ENCODE measurements at places on chromosomes 13 and 19.
A peak's percentile ranks its signal among the peaks of the same experiment; 100 is the strongest.

- peak; percentile 29 for DNase-seq
Observed at GRCh38 chr19:51607077-51607476, 23.1 kb downstream of the SIGLEC5 start.

DNA sequence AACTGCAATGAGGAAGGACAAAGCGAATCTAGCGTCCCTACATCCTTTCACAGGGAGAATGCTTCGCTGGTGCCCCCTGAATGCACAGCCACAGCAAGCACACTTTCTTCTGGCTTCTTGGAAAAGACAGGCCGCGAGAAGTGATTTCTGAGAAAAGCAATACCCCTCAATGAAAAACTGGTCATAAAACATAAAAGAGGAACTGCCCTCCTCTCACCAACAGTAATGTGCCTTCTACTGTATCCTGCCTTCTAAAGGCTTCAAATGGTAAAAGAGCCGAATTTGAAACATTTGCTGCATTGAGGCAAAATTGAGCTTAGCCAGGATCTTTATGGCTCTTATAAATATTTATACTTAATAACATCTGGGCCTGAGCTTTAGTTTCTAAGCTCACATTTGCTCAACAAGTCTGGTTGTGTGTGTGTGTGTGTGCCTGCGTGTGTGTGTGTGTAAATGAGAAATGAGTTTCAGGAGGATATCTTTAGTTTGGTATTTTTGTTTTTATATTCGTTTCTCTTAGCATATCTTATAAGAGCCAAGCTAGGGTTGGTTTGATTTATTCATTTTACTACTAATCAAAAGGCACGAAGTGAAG is 246.1 kb upstream of the MAB21L1 start:
- DNase-seq, result no peak

DNA sequence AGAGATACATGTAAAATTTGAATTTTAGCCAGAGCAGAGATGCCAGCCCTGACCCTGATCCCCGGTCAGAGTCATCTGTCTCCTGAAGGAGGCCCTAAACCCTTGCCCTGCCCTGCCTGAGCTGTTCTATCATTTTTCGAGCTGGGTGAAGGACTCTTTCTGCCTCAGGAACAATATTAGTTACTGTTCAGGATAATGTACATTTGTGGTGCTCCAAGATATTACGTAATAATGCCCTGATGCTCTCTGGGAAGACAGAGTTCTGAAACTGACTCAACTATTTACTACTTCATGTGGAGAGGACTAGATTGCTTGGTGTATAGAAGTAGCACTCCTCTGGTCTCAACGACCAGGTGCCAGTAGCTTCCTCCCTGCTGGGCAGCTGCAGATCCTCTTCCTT is 37.9 kb upstream of the UBL3 start:
- no peak for DNase-seq

DNA sequence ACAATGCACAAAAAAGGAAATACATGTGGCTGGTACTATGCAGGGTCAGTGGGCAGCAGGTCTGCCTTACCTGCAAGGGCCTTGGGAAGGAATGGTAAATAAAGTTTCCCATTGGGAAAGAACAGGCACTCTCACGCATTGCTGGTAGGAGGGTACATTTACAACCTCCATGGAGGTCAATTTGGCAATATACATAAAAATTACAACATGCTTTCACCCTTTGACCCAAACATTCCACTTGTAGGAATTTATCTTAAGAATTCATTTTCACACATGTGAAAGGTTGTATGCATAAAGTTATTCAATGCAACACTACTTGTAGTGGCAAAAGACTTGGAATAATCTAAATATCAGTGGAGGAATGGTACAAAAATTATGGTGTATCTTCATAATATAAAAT is 216.4 kb downstream of the DLEU7 start:
- DNase-seq, result no peak

DNA sequence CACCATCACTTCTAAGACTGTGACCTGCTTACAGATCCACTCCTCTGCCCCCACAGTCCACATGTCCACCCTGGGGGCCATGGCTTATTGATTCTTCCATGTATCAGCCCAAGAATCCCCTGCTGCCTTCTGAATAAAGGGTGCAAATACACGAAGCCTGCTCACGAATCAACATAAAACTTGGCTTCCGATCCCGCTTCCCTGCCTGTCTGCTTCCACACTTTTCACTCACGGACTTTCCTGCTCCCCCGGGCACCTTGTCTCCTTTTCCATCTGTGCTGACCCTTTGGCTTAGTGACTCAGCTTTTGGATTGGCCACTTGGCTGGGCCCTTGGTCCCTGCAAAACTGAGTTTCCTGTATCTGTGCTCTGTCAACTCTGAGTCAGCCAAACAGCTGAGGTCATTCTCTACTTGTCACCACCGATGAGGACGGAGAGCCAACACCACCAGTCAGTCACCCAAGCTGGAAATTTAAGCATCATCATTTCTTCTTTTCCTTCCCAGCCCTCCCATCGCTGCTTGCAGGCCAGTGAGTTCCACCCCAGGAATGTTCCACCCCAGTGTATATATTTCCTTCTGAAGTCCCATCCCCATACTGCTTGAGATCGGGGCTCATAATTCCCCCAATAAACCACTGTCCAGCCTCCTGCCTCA is 11.4 kb upstream of the USP12 start:
- no peak for DNase-seq

Measured in activated CD4-positive, alpha-beta memory T cell treated with anti-CD3 and anti-CD28 coated beads, Interleukin-2, amount 10 ng/mL, durations not matched to agents 7 days and 5 days (primary cell).